ENCODE measurements at places on chromosomes 5 and 9.

- DNase-seq, result no peak
Measured at GRCh38 chr9:34983209-34983608, 6.3 kb upstream of the DNAJB5 start.

- peak; percentile 87 for DNase-seq
Measured at GRCh38 chr9:127802576-127803443, at the start of gene FPGS. Gene FPGS, plus strand, starts transcription at chr9:127802882. Its CDS starts 43 bp downstream, at chr9:127802925.

GRCh38 chr5:77209495-77210090 is 887 bp upstream of the PDE8B start:
- DNase-seq, result no peak

DNA sequence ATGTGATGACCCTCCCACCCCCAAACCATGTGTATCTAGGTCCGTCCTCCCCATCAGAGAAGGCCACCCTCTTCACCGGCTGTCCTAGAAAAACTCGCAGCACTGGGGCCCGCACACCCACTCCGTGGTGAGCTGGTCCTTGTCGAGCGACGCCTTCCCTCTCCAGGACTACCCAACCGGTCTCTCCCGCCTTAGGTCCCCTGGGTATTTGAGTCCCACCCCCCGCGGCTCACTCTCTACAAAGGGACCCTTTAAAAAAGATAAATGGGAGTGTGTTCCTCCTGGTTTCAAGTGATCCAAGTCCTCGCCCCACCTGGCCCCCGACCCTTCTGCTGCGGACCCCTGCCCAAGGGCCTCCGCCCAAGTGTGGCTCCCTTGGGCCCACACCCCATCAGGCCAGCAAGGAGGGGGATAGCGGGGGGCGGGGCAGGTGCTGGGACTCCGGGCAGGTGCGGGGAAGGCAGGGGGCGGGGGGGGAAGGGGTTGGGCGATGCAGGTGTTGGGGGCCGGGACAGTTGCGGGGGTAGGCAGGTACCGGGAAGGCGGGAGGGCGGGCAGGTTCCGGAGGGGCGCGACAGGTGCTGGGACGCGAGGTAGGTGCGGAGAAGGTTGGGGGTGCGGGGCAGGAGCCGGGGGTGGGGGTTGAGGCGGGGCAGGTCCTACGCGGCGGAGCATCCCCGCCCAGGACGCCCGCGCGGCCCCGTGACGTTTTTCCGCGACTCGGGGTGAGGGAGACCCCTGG is 970 bp upstream of the ARRDC1 start:
- no peak for DNase-seq

DNA sequence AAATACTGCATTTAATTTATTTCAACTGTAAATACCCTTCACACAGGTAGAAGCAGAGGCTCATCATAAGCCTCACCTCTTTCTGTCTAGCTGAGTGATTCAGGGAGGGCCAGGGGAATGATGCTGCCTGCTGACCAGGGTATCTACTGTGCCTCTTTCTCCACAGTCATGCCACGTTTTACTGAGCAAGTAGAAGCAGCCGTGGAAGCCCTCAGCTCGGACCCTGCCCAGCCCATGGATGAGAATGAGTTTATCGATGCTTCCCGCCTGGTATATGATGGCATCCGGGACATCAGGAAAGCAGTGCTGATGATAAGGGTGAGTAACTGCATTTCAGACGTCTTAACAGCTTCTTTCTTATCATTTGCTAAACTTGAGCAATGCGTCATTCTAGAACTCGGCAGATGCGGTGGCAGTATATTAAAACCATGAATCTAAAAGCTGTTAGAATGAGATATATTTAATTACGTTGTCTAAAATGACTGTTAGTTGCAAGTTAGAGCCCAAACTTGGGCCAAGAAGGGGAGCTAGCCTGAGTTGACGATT is 50.0 kb upstream of the LRRTM2 start:
- DNase-seq, result no peak

DNA sequence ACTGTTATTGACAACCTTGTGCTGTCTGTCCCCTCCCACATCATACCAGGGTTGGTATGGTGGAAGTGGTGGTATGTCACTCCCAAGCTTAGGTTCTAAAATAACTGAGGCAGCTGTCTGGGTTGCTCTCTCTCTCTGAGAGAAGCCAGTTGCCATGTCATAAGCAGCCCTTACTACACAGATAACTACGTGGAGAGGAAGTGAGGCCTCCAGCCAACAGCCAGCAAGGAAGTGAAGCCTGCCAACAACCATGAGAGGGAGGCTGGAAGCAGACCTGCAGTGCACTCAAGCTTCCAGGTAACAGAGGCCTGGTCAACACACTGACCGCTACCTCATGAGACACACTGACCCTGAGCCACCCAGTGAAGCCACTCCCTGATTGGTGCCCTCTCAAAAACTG is 18.6 kb downstream of the CTNNAL1 start:
- DNase-seq, result no peak

DNA sequence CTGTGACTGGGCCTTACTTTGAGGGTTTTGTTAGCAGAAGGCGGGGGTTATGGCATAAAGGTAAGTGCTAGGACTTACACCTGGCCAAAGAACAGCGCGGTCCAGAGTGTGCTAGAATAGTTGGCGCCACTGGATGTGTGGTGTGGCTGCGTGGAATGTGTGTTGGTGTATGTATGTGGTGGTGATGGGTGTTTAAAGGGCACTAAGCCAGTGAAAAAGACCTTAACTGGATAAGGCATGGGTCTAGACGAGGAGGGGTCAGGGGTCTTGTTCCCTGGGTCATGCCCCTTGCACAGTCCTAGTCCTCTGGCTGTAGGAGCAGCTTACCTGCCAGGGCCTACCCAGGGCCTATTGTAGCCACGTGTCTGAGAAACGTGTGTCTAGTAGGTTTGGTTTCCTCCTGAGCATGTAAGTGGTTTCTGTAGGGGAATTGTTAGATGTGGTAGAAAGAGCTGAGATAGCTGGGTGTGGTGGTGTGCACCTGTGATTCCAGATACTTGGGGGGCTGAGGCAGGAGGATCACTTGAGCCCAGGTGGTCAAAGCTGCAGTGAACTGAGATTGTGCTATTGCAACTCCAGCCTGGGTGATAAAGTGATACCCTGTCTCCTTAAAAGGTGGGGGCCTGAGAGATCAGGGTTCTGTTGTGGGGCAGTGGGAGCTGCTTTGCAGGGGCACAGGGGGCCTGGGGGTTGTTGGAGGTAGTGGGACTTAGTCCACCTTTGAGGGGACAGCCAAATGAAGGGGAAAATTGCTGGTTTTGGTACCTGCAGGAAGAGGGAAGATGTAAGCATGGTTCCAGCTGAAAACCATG is 55.2 kb downstream of the HSPA4 start:
- no peak for DNase-seq

GRCh38 chr9:34279411-34279810 is 49.7 kb downstream of the KIF24 start:
- DNase-seq, result no peak

DNA sequence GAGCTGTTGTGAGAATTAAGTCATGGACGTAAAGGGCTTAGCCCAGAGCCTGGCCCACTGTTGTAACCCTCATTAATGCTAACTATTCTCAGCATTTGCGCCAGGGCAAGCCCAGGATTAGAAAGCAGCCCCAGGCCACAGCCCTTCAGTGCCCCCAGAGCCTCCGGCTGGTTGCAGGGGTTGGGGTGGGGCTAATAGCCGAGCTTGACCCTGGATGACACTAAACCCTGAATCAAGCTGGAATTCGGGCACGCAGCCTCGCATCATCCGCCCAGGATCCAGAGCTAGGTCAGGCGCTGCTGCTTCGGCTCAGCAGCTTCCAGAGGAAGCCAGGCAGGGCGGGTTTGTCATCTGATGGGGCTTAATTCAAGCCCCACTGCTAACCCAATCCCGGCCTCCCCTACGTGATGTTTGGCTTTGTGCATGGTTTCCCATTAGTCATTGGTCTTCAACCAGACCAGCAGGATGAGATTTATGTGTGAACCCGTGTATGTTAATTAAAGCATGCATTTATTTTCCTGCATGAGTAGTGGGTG is 1.2 kb upstream of the MEGF9 start:
- DNase-seq, result no peak

DNA sequence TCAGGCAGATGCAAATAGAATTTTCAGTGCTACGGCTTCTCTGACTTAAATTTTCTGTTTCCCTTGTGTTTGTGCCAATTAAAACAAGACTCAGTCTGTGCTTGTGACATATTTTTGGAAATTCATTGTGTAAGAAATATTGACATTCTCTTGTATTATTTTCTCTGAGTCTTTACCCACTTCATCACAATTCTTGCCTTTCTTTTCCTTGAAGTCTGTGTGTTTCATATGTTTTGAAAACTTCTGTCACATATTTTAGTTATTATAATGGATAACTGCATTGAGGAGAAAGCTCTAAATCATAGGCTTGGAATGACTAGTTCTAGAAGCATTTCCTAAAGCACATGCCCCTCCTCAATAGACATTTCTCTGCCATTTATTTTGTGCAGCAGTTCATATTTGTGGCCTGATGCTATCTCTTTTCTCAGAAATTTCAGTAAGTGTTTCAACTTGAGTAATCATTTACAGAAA is 206.6 kb downstream of the PALM2AKAP2 start:
- no peak for DNase-seq

GRCh38 chr5:103364074-103364473 is 105.5 kb downstream of the MACIR start:
- DNase-seq, result no peak

DNA sequence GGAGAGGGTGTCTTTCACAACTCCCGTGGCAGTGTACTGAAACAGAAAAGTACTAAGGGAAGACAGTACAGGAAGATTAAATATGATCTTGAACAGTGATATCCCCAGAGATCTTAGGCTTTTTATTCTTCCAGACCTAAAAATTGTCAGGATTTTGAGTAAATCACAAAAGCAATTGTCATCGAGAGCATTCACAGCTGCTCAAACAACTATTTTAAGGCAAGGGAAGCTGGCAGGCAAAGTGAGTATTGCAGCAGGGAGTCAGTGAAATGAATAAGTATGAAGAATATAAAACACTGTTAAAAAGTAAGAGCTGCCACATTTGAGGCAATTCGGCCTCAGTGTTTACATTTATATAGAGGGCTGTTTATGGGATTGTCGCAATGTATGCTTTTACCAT is 479.0 kb downstream of the CAAP1 start:
- no peak for DNase-seq

DNA sequence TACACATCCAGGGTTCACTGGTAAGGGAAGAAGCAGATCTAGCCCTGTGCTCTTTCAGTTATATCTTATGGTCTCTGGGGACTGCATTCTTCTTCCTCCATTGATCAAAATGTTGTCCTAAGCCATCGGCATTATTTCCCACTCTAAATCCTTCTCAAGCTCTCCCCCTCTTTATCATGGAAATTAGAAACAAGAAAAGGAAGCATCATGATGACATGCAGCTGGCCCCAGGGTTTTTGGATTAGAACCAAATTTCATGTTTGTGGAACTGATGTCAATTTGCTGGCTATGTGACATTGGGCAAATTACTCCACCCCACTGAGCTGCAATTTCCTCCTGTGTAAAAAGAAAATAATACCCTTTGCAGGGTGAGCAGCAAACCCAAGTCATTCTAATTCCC is 39.5 kb downstream of the MFAP3 start:
- no peak for DNase-seq

GRCh38 chr5:119131530-119132304 is 60.8 kb downstream of the DMXL1 start:
- DNase-seq, result no peak
